Activated CD8-positive, alpha-beta T cell treated with anti-CD3 and anti-CD28 coated beads, Interleukin-2, amount 10 ng/mL, durations not matched to agents 7 days and 5 days (primary cell): ENCODE measurements at places on chromosomes 12 and 14.

- no peak for DNase-seq
These were observed 9.3 kb upstream of the C12orf43 start for GRCh38 chr12:121025442-121026226.

DNA sequence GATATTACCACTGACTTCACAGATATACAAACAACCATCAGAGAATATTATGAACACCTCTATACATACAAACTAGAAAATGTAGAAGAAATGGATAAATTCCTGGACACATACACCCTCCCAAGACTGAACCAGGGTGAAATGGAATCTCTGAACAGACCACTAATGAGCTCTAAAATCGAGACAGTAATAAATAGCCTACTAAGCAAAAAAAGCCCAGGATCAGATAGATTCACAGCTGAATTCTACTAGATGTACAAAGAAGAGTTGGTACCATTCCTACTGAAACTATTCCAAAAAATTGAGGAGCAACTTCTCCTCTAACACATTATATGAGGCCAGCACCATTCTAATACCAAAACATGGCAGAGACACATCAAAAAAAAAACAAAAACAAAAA, 837.7 kb downstream of the FSCB start:
- DNase-seq: no peak

GRCh38 chr14:79407572-79407971, 803.7 kb downstream of the DIO2 start:
- no peak for DNase-seq

DNA sequence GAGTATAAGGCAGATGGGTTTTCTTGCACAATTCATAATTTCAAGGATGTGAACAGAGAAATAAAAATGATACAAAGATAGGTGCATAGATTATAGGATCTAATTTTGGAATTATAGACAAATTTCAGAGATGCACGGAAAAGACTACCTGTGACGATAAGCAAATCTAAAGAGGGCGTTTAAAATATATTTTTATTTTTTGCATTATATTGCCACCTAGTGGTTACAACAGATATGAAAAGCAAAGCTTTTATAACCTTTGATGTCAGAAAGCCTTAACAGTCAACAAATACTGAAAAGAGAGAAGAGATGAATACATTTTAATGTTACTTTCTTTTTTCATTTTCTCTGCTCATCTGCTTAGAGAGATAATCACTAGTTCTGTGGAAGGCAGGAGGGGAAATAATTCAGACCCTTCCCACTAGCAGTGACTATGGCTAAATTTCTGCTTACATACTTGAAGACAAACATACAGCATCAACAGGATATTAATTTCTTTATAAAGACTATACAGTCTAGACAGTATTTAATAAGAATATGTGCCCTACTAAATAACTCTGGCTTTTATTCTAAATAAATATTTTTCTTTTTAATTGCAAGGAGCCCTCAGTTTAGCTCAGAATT, 46.3 kb downstream of the NTS start:
- no peak for DNase-seq

DNA sequence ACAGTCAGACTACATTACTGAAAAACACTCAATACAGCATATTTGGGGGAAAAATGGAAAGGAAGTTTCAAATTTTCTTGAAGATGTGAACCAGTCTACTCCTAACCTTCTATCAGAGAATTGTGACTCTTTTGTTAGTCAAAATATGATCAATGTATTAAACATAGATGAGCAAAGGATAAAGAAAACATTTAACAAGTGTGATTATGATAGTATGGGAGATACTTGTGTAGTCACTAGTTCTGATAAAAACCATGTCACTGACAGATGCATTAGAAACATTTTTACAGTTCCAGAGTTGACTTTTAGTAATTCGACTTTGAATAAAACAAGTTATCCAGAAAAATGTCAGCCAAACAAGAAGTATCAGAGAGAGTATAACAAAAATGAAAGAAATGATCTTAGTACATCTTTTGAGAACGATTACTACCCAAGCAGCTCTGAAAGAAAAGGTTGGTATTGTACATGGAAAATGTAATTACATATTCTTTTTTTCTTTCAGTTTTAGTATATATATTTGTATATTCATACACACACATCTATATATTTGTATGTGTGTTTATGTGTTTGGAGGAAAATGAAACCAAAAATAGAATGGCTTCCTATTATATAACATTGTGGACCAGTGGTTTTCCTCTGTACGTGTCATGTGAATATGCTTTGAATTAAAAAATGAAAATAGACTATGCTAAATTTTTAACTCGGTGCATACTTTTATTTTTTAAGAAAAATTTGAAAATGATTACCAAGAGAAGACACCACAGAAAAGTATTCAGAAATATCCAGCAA, 63.3 kb upstream of the ABCD2 start:
- DNase-seq: no peak

GRCh38 chr14:92633274-92633616, 115.2 kb downstream of the LGMN start:
- DNase-seq: no peak

DNA sequence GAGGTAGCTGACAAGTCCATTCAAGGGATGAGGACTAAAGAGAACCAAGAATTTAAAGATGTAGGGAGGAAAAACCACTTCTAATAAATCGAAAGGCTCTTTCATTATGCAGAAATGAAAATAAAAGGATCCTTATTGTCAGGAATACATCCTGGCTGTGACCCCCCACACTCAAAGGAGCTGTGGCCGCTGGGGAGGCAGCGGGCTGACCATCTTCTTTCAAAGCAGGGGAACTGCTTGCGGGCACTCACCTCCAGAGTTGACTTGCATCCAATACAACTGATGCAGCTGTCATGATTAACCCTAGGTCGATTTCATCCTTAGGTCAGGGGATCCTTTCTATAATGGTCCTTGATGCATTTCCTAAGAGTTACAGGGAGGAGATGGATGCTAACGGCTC, 35.3 kb downstream of the TRAFD1 start:
- DNase-seq: no peak

- DNase-seq: no peak
These were observed 34.2 kb upstream of the FOXN3 start for GRCh38 chr14:89451229-89451628.

DNA sequence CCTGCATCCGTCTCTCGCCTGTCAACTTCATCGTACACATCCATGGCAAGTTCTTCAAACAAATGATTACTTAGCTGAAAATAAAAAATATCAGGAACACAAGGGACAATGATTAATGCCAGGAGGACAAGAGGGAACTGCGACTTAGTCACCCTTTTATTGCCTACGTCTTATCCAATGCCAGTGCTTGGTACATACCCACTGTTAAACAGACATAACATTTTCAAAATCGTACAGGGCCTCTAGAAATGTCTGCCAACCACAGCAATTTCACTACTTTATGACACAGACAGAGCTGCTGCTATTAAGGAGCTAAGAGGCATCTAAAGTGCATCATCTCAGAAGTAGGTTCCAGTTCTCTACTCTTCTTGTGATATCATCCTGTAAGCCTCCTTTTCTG, 34.6 kb downstream of the GIT2 start:
- DNase-seq: no peak

GRCh38 chr14:65554837-65555236, 142.3 kb downstream of the FUT8 start:
- DNase-seq: no peak

GRCh38 chr12:107514887-107515445, 170.6 kb upstream of the PWP1 start:
- no peak for DNase-seq

DNA sequence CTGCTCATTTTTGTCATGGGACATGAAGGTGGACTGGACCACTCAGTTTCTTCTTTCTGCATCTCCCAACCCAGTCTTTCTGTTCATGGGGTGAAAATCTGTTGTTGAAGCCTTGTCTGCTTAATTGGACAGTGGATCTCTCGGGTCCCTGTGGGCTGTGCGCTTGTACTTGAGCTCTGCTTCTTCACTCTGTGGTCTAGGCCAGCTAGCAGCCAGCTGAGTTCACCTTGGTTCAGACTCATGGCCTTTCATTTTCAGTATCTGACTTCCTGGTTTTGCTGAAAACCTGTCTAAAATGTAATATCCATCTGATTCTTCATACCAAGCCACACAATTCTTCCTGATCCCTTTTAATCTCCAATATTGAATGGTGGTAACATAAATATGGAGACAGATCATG, 117.2 kb downstream of the LRRK2 start:
- DNase-seq: no peak

DNA sequence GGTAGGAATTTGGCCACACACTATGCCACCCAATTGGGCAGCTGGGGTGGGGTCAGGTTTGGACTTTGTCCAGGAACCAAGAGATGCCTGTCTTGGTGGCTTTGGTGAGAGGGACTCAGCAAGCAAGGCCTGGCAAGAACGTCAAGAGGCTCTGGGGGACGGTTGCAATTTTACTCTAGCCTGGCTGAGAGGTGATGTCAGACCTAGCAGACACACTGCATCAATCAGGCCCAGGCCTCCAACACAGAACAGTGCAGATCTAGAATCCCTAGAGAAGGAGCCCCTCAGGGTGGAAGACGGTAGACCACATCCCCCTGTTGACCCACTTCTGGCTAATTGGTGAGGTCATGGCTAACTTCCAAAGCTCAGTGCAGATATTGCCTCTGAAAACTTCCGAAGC, 1.6 kb upstream of the UNC119B start:
- no peak for DNase-seq

DNA sequence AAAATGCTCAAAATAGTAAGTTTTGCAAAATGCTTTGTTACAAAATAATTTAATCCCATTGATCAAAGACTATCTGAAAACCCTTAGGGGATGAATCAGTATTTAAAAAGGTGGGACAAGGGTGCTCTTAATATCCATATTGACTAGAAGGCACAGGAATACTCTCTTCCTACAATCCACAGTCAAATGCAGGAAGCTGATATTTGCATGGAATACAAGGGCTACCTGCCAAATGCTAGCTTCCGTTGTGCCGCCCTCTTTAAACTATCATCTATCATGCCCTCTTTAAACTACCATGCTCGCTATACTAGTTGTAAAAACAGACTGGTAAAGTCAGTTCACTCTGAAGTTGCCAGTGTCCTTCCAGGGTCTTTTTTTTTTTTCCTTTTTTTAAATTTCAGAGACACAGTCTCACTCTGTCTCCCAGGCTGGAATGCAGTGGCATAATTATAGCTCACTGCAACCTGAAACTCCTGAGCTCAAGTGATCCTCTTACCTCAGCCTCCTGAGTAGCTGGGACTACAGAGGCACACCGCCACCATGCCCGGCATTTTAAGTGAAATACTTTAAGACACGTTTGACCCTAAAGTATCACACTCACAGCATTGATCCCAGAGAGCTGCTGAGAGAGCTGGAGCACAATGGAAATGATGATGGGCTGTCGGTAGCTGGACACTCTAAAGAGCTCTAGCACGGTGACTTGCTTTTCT, 6.7 kb downstream of the SLC2A3 start:
- DNase-seq: no peak

DNA sequence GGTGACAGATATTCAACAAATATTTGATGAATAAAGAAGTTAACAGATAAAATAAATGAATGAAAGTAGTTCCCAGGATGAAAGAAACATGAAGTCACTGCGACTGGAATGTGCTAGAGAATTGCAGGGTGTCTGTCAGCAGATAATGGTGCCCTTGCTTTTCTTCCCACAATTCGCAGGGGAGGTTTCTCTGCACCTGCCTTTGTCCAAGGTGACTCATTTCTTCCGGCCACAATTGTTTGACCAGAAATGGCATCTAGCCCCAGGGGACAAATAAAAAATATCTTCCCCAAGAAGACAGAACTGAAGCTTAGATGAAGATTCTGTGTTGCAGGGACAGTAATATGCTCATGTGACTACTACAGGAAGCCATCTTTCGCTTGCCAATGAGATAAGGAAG, 316.1 kb upstream of the TBX3 start:
- no peak for DNase-seq

- DNase-seq: peak; percentile 94
These were observed at the start of gene MCRS1 for GRCh38 chr12:49567611-49568441. Gene MCRS1, minus strand, starts transcription at chr12:49568142. Its CDS starts 1,411 bp downstream, at chr12:49566731.

- DNase-seq: no peak
These were observed 5.6 kb downstream of the TBX5 start for GRCh38 chr12:114400361-114400811.

DNA sequence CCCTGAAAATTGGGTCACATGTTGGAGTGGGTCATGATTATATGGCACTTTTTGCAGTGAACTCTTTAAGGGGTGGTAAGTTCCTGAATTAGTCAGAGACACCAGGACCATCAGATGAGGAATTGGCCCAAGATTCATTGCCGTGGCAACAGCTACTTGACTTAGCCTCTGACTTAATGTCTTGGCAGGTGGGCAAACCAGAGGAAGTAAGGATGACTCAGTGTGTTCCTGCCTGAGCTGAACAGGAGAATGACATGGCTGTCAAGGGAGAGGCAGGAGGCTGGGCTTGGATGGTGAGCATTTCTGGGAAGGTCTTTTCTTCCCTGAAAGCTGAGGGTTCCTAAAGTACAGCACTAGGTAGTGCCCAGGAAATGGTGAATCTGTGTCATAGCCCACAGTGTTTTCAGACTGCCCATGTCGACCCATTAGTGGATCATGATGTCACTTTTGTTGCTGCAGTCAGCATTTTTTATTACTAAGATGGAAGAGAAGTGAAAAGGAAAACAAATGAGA, 170.1 kb upstream of the PWP1 start:
- peak; percentile 44 for DNase-seq

DNA sequence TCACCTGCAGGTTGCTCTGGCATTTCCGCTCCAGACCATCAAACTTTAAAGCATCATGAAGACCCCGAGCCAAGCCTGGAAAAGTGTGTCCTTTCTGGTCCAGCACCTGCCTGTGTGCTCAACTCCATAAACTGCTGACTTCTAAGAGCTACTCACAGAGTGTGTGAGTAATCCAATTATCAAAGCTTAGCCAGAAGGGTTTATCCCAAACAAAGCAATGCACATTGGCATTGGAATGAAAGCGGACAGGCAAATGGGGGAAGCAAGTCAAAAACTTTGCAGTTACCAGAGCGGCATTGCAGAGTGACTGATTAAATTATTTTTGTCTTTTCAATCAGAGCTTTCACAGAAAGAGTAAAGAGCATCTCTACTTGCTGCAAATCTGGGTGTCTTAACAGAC, 1262.4 kb upstream of the SEL1L start:
- DNase-seq: no peak

DNA sequence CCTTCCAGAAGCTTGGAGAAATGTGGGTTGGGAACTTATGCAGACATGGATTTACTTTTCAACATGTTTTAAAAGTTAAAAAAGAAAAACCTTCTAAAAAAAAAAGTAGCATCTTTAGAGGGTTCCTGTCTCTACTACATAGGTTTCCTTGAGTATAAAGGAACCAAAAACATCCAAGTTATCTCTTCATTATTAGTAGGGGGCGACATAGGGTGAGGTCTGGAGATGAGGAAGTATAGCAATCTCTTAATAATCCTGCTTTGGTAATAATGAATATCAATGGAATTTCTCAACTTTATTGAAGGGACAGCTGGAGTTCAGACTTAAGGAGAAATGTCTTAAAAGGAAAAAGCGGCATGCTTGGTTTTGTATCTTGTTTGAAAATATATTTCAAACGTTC, 6.5 kb upstream of the PLXNC1 start:
- DNase-seq: no peak

GRCh38 chr12:79512068-79512467, 178.7 kb downstream of the PAWR start:
- DNase-seq: no peak
